Bronchial smooth muscle cell (primary cell): ENCODE measurements at places on chromosomes 11 and 22. TPM values are rescaled to one million over a fixed set of nuclear protein-coding genes. Genes with fewer than 3 reads are reported as not detected.

Gene SMTNL1
- not detected in 2 replicates for total RNA-seq

Gene OR10V1
- total RNA-seq: not detected in 2 replicates

Gene OR51E2
- total RNA-seq: under 0.01 TPM in 1 of 2 replicates, not detected in the other

Gene ZNF280B
- total RNA-seq: 0.16 TPM in 1 of 2 replicates, not detected in the other

Gene KCNK7
- total RNA-seq: 0.09 and 0.16 TPM in 2 replicates

Gene TENM4
- total RNA-seq: 93.3 and 139 TPM in 2 replicates

Gene TH
- not detected in 2 replicates for total RNA-seq

Gene OR4C45
- total RNA-seq: not detected in 2 replicates

Gene CATSPERZ
- total RNA-seq: 0.43 and 0.95 TPM in 2 replicates

Gene STK33
- 0.94 and 1.4 TPM in 2 replicates for total RNA-seq

Gene ARL2
- 91.1 and 126 TPM in 2 replicates for total RNA-seq

Gene C11orf65
- 1.6 and 1.9 TPM in 2 replicates for total RNA-seq

Gene DUSP8
- total RNA-seq: under 0.01 and 0.09 TPM in 2 replicates

Gene ACRV1
- total RNA-seq: not detected in 2 replicates

Gene DMC1
- total RNA-seq: 6.9 and 8.0 TPM in 2 replicates

Gene SCN3B
- under 0.01 TPM in 2 replicates for total RNA-seq

Gene ROM1
- total RNA-seq: 3.9 and 10.4 TPM in 2 replicates

Gene LMNTD2
- total RNA-seq: 0.47 TPM in 1 of 2 replicates, not detected in the other

Gene ACR
- total RNA-seq: not detected in 2 replicates

Gene BCO2
- 0.86 and 0.95 TPM in 2 replicates for total RNA-seq

Gene B3GAT3
- total RNA-seq: 16.7 and 22.1 TPM in 2 replicates

Gene C11orf16
- total RNA-seq: not detected in 2 replicates

Gene TCP11L1
- 11.7 and 14.7 TPM in 2 replicates for total RNA-seq

Gene KCNJ5
- 0.16 and 0.17 TPM in 2 replicates for total RNA-seq

Gene OR56A5
- total RNA-seq: not detected in 2 replicates

Gene DDI1
- total RNA-seq: not detected in 2 replicates

Gene SCGB2A2
- not detected in 2 replicates for total RNA-seq

Gene SORL1
- total RNA-seq: 0.26 and 0.63 TPM in 2 replicates

Gene MYRF
- total RNA-seq: 0.09 and 0.16 TPM in 2 replicates

Gene SCARF2
- 13.9 and 15.8 TPM in 2 replicates for total RNA-seq
